Astrocyte (in vitro differentiated cells and primary cell): ENCODE measurements at places on chromosomes 2 and 18.

DNA sequence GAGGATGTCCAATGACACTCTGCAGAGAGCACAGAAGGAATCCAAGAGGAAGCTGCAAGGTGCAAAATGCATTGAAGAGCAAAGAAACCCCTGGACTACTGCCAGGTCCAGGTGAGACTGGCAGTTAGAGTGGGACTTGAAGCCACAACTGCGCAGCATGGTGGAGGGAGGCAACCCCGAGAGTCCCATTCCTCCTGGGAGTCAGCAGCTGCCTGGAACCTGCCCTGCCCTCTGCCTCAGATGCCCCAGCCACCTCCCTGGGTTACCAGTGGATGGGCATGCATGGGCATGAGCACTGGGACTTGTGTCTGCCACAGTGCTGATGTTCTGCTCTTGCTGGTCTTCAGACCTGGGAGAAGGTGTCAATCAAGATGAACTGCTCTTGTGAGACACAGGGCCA lies 43.2 kb downstream of the ANKMY1 start:
- H3K4me1 ChIP-seq, result no peaks in the 10 kb centered on the region
- no peak overlapping the region for H3K27ac ChIP-seq
- DNase-seq, result no peak
- H3K4me3 ChIP-seq, result no peak overlapping the region
- H3K36me3 ChIP-seq, result no peaks in the 10 kb centered on the region

- no peaks in the 10 kb centered on the region for H3K36me3 ChIP-seq
- no peaks in the 10 kb centered on the region for H3K4me1 ChIP-seq
- no peak overlapping the region for H3K4me3 ChIP-seq
- DNase-seq, result no peak
These were observed 266.7 kb downstream of the SH3BP4 start for GRCh38 chr2:235218486-235218907.

DNA sequence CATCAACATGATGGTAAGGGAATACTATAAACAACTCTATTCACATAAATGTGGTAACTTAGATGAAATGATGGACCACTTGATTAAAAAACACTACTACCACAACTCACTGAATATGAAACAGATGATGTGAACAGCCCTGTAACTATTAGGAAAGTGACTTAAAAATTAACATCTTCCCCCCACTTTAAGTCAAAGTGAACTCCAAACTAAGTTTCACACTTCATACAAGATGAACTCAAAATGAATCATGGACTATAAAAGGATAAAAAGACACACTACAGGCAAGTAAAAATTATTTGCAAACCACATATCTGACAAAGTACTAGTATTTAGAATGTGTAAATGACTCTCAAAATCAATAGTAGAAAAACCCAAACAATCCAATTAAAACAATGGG lies 71.6 kb downstream of the ZAP70 start:
- no peak for DNase-seq
- H3K4me3 ChIP-seq, result no peak overlapping the region
- H3K36me3 ChIP-seq, result no peaks in the 10 kb centered on the region

GRCh38 chr2:191435141-191435540 lies 189.9 kb downstream of the MYO1B start:
- H3K27ac ChIP-seq, result no peak overlapping the region
- no peak for DNase-seq
- no peak overlapping the region for H3K4me3 ChIP-seq
- no peaks in the 10 kb centered on the region for H3K36me3 ChIP-seq
- H3K4me1 ChIP-seq, result no peaks in the 10 kb centered on the region
- H3K27me3 ChIP-seq, result no peaks in the 10 kb centered on the region

- no peak for DNase-seq
- H3K4me1 ChIP-seq, result peaks cover 29% of the 10 kb centered on the region
- no peaks in the 10 kb centered on the region for H3K27me3 ChIP-seq
- H3K27ac ChIP-seq, result no peak overlapping the region
These were observed 94.2 kb upstream of the SLC39A10 start for GRCh38 chr2:195562570-195563566.
